ENCODE measurements at places on chromosomes 2 and 18.
A peak's percentile ranks its signal among the peaks of the same experiment; 100 is the strongest.

DNA sequence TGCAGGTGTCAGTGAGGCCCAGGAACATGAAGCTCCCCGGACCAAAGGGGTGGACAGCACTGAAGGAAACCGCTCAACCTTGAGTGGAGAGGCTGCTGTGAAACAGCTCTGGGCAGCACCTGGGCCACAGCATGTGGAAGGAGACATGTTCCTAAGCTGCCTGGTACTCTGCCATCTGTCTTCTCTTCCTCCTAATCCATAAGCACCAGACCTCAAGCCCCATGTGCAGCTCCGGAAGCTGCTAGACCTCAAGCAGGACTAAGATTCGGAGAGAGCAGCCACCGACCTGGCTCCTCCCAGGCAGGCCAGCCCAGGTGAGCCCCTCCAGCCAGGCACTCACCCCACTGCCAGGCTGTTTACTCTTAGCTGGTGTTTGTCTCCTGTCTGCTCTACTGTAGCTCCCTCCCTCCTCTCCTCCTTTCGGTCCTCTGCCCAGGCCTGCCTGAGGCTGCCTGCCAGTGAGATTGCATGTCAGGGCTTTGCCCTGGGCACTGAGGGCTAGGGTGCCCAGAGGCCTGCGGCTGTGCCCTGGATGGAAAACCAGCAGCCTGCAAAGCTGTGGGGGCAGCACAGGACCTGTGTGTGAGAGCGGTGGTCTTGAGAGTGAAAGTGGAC is 53.7 kb downstream of the BCL11A start:
- peak; percentile 75 for DNase-seq

- peak; percentile 40 for DNase-seq
These were observed 188.3 kb upstream of the ZSWIM2 start for GRCh38 chr2:187037310-187037709.

DNA sequence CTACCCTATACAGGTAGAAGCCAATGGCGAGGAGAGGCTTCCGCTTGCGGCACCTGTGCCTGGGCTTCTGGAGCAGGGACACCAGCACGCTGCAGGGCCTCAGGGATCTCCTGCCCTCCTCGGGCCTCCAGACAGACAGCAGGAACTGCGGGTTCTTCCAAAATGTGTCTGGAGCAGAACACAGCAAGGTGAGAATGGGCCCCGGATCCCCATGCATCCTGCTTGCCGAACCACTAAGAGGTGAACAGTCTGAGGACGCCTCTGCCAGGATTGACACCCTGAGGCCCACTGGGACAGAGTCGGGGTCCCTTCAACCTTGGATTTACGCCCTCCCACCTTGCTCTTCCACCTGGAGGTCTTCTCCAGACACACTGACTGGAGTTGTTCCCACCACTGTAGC is 25.4 kb downstream of the CAPN14 start:
- no peak for DNase-seq

GRCh38 chr2:46720592-46721185 is 194.9 kb downstream of the MCFD2 start:
- DNase-seq = peak; percentile 18

DNA sequence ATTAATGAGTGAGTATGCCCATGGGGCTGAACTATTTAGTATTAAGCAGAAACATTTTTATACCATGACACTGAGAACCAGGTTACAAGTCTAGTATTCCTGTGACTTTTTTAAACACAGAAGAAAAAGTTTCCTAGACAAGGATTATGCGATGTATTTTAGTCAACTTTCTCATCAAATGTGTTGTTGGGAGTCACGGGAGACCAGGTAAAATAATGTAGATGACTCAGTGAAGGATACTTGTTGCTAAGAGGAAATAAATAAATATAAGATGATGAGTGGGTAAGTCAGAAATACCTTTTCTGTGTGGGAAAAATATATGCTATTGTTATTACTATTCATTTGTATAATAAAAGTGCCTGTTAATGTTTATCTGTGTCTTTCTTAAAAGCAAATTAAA is 23.4 kb downstream of the MBD5 start:
- DNase-seq = peak; percentile 64

DNA sequence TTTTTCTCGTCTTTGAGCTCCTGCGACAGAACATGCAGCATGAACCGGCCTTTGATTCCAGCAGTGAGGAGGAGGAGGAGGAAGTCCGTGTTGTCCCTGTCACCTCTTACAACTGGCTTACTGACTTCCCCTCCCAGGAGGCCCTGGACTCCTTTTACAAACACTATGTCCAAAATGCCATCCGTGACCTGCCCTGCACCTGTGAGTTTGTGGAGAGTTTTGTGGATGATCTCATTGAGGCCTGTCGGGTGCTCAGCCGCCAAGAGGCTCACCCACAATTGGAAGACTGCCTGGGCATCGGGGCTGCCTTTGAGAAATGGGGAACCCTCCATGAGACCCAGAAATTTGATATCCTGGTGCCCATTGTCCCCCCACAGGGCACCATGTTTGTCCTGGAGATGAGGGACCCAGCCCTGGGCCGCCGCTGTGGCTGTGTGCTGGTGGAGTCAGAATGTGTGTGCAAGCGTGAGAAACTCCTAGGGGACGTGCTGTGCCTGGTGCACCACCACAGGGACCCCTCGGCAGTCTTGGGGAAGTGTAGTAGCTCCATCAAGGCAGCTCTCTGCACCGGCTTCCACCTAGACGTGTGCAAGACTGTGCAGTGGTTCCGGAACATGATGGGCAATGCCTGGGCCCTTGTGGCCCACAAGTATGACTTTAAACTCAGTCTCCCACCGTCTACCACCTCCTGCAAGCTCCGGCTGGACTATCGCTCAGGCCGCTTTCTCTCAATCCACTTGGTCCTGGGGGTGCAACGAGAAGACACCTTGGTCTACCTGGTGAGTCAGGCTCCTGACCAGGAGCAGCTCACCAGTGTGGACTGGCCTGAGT is 2.1 kb downstream of the ITPRIPL1 start:
- no peak for DNase-seq

- DNase-seq = no peak
These were observed 36.4 kb downstream of the TSN start for GRCh38 chr2:121791801-121792221.

GRCh38 chr2:33069894-33070651 is 123.3 kb downstream of the LTBP1 start:
- DNase-seq = peak; percentile 98

Measured in mammary epithelial cell (primary cell).